Spinal cord (tissue), 10 donors: ENCODE measurements at places on chromosomes 2 and 18. TPM values are rescaled to one million over a fixed set of nuclear protein-coding genes. Genes with fewer than 3 reads are reported as not detected.

TEKT4 gene
- 0.69 TPM for total RNA-seq

FOXI3 gene
- 0.10 TPM for total RNA-seq

SERPINB11 gene
- not detected for total RNA-seq

TFPI gene
- 94.6 TPM for total RNA-seq

SLC9A2 gene
- 1.9 TPM for total RNA-seq

C1GALT1C1L gene
- total RNA-seq = 1.2 TPM
